ENCODE measurements at places on chromosomes 5 and 9.
A peak's percentile ranks its signal among the peaks of the same experiment; 100 is the strongest.

- DNase-seq, result no peak
Measured at GRCh38 chr9:37042421-37042820, 8.4 kb upstream of the PAX5 start.

DNA sequence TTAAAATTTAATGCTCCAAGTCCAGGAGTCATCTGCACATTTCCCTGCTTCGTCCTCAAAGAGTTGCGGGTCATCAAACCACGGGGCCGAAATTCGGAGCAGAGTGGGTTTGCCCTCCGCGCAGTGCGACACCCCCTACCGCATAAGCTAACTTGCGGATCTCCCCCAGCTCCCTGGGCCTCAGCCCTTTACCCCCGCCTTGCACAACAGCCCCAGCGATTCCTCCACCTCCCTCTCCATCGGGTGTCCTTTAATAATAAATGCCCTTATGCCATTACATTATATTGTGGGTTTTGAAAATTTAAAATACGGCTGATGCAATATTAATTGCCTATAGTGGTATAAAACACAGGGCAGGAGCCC is 3.9 kb downstream of the POU4F3 start:
- no peak for DNase-seq

DNA sequence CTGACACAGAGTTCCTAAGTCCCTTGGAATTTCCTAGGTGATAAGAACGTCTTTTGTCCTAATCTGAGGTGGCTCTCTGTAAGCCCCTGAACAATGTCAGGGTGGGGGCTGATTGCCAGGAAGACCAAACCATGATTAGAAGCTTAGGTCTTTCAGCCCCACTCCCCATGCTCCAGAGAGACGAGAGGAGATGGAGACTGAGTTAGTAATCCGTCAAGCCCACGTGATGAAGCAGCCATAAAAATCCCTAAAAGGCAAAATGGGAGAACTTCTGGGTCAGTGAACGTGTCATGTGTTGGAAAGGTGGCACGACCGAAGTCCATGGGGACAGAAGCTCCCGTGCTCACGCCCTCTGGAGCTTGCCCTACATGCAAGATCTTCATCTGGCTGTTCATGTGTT is 85.6 kb downstream of the RAD23B start:
- no peak for DNase-seq

DNA sequence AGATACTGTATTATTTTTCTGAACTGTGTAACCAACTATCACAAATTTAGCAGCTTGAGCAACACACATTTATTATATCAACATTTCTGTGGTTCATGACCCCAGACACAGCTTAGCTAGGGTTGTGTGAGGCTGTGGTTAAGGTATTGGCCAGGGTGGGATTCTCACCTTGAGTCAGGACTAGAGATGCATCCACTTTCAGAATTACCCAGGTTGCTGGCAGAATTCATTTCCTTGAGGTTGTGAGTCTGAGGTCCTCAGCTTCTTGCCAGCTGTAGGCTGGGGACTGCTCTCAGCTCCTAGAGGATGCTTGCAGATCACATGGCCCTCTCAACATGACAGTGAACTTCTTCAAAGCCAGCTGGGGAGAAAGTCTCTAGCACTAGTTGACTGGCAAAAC is 122.5 kb upstream of the RASGRF2 start:
- no peak for DNase-seq

GRCh38 chr9:115717711-115718173 is 435.8 kb upstream of the PAPPA start:
- DNase-seq, result no peak

DNA sequence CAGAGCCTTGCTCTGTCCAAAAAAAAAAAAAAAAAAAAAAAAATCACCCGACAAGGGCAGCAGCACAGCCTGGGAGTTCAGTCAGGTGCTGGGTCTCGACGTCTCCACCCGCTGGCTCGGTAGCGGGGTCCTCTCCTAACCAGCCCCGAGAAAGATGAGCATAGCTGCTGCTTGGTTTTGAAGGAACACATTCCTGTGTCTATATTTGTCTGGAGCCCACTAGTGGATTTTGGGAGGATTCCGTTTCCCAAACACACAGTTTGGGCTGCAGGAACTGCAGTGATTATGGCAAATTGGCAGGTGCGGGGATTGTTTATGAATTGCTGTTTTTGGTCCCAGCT is 1.2 kb downstream of the OTULINL start:
- peak; percentile 63 for DNase-seq

DNA sequence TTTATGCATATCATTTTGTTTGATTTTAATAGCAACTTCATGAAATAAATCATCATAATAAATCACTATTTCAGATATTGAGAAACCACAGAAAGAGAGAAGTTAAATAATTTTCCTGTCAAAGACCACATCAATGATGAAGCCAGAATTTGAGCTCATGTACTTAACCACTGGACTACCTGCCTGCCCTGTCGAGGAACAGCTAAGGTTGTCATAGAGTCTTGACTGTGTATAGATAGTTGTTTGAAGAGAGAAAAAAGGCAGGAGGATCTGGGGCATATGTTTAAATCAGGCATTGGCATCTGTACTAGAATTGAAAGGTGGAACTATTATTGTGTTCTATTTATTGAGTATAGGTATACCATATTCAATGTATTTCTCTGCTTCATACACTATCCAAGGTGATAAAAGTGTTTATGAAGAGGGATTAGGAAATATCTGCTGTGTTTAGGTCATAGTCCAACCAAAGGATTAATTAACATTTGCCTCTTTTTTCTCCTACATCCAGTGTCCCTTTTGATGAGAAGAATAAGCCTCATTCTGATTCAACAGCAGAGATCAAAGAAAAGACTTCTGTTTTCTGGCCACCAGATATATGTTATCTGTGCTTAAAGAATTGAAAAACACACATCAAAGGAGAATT is 37.3 kb upstream of the CDKN2B start:
- DNase-seq, result no peak

- no peak for DNase-seq
Measured at GRCh38 chr5:168315416-168316138, 24.1 kb downstream of the WWC1 start.

DNA sequence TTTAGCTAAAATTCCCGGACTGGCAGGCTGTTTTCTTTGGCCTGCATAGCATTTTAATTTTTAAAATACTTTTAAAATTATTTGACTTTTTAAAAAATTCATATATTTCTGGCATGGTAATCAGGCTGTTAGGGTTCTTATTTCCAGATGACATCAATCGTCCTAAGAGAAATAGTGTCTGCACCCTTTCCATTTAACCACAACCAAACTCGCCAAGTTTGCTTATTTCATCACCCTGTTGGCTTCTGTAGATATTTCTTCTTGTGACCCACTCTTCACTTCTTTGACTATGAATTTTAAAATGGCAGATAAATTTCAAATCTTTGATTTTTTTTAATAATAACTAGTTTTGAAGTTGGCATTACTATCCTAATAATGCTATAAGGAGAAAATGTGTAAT is 675.7 kb upstream of the FTMT start:
- DNase-seq, result no peak

DNA sequence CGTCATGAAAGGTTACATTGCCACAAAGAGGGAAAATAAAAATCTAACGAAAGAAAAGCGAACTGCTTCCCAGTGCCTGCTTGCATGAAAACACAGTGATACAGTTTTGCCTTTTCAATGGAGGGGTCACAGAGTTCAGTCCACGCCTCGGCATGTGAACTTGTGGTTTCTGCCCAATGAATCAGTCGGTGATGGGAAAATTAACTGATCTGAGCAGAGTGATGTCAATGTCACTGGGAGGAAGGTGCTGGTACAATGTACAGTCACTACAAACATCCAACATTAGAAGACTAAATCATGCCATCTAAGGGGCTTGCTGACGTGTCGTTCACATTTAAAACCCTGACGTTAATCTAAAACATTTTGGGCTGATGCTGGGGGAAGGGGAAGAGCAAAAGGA is 151.8 kb upstream of the MSX2 start:
- no peak for DNase-seq

DNA sequence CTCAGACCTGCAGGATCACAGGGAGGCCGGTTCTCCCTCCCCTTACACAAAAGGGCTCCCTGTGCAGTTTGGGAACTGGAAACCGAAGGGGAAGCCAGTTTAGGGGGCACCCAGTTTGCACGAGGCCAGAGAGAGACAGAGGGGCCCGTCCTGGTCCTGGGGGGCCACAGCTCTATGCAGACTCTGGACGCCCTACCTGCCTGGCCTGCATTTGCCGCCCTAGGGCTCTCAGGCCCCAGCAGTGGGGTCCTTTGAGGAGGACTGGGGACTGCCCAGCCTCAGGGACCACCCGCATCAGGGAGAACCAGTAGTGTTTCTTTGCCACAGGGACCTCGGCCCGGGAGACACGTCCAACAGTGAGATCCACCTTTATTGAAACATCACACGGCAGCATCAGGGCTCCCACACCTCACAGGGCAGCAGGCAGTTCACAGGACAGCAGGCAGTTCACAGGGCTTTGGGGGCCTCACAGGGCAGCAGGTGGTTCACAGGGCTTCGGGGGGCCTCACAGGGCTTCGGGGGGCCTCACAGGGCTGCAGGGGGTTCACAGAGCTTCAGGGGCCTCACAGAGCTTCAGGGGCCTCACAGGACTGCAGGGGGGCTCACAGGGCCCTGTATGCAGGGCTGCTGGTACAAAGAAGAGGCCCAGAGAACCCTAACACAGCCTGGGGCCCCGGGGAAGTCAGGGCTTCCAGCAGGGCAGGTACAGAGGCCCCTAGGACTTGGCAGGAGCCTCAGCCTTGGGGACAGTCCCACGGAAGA is 648 bp upstream of the NSMF start:
- no peak for DNase-seq

- DNase-seq, result peak; percentile 19
Measured at GRCh38 chr5:119435436-119436132, 16.7 kb upstream of the HSD17B4 start.

- DNase-seq, result no peak
Measured at GRCh38 chr5:8857051-8857450, 688.8 kb downstream of the SEMA5A start.

- no peak for DNase-seq
Measured at GRCh38 chr9:22065431-22066200, 56.5 kb upstream of the CDKN2B start.

GRCh38 chr9:134618833-134619447 is 22.7 kb upstream of the COL5A1 start:
- no peak for DNase-seq

DNA sequence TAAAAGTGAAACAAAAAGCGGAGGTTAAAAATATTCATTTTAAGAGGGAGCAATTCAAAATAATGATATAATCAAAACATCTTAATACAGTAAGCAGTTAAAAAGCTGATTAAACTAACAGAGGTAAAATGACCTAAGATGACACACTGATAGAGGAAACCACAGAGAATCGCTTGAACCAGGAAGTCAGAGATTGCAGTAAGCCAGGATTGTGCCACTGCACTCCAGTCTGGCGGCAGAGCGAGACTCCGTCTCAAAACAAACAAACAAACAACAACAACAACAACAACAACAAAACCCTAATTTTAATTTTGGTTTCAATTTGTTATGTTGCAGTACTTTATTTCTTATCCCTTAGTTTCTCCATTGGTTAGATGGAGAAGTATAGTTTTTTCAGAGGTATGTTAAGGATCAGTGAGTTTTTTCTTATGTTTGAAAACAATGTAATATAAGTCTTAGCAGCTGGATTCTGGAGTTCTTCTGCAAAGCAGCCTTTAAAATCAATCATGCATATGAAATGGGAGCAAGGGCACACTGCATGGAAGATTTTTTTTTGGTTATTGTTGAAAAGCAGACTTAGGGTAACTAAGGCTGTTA is 58.5 kb downstream of the MLANA start:
- DNase-seq, result no peak
